ENCODE measurements at places on chromosomes 4 and X. TPM values are rescaled to one million over a fixed set of nuclear protein-coding genes. Genes with fewer than 3 reads are reported as not detected.

The PRICKLE3 gene
- total RNA-seq, result 3.6 TPM

The TRIM75 gene
- total RNA-seq, result not detected

The XK gene
- 2.8 TPM for total RNA-seq

- no peak for DNase-seq
Measured at GRCh38 chr4:90064196-90064595, 63.0 kb upstream of the CCSER1 start.

DNA sequence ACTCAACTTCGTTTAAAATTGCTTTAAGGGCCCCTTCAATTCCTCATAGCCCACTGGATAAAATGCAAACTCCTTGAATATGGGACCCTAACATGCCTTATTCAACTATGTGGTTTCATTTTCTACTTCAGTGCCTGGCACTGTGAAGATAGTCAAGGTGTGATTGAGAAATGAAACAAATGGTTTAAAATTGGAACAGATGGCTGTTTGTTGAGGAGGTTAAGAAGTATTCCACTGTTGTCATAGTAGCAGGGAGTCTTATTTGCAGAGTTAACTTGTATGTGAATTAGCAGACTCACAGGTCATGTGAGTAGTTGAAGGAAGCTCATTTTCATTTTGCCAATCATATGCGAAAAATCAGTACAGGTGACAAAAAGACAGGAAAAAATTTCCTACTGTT is 593.3 kb downstream of the KCTD8 start:
- DNase-seq, result no peak

DNA sequence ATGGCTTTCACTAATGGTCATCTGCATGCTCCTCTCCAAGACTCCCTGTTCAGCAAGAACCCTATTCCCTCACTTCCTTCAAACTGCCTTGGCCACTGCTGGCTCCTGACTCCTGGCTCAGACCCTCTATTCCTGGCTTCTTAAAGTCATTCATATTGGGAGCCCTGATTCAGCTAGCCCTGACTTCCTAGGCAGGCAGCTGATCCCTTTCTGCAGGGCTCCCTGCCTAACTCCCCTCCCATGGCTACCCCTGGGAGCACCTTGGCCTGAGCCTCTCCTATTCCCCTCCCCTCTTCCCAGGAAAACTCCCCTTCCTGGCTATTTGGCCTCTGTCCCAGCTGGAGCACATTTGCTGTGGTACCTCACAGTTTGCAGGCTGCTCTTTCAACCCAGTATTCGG is 154.9 kb upstream of the PJA1 start:
- no peak for DNase-seq

The UGT8 gene
- total RNA-seq, result not detected

DNA sequence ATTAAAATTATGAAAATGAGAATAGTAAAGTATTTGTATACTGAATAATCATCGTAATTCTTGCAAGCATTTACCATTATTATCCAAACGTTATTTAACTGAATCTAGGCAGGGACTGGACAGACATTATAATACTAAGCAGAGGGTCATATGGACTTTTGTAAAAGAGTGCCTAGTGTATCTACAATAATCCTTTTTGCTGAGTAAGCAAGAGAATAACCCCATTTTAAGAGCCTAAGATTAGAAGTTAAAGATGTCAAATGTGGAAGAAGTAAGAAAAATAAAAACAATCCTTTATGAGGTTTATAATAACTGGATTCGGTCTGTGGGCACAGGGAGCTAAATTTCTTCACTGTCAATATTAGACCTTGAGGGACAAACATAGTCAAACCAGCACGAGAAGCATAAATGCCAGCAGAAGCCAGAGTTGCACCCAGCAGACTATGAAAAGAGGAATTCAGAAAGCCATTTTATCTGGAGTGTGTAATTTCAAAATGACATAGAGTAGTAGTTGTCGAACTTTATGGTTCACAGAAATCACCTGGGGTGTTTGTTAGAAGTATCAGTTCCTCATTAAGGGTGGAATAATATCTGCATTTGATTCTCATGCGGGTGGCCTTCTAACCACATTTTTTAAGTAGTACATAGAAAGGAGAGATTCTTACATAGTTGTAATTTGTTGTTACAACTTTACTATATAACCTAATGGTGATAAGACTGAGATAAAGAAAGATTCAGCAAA is 39.7 kb upstream of the DCLK2 start:
- DNase-seq, result no peak

DNA sequence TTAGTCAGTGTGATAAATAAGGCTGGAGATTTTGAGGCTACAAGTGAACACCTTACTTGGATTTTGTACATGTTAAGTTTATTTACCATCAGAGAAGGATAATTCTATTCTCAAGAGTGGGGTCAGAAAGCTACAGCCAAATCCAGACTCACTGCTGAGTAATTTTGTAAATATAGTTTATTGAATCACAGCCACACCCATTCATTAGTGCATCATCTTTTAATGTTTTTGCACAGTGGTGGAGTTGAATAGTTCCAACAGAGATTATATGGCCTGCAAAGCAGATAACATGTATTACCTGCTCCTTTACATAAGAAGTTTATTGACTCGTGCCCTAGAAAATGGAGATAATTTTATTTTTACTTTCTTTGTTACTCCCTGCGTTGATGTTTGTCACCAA is 60.4 kb downstream of the PCDH18 start:
- DNase-seq, result no peak

The PAGE2 gene
- total RNA-seq, result not detected
